ENCODE measurements at places on chromosomes 16 and 17. TPM values are rescaled to one million over a fixed set of nuclear protein-coding genes. Genes with fewer than 3 reads are reported as not detected.

The INCA1 gene
- total RNA-seq = 0.37 TPM

The KCNG4 gene
- not detected for total RNA-seq

The UTS2R gene
- total RNA-seq = 0.87 TPM

DNA sequence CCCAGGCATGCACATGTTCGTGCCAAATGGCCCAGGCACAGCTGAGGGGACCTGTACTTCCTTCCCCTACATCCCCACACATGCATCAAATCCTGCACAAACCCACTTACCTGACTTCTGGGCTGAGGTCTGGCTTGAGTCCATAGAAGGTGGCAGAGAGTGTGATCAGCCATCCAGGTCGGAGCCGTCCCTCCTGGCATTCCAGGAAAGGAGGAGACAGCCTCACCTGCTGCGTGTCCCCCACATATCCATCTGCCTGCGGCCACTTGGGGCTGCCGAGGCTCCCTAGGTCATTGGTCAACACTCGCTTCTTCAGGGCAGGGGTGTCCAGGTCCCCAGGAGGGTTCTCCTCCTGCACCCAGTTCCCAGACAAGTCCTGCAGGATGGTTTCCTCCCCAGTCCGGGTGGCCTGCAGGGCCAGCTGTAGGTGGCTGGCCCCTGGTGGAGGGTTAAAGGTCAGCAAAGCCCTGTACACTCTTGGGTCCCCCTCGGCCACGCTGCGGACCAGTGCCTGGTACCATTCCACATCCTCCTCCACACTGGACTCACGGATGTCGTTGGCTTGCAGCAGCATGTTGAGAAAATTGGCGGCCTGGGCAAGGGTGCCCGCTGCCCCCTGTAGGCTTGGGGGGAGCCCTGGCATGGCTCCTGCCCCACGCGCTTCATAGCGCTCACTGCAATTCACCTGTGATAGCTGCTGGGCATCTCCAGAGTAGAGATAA, 709 bp downstream of the GPR179 start:
- DNase-seq = peak; percentile 43

- no peak for DNase-seq
Observed at GRCh38 chr17:57145347-57145746, 60.3 kb downstream of the AKAP1 start.

- DNase-seq = no peak
Observed at GRCh38 chr16:69017036-69017783, 88.2 kb upstream of the HAS3 start.

DNA sequence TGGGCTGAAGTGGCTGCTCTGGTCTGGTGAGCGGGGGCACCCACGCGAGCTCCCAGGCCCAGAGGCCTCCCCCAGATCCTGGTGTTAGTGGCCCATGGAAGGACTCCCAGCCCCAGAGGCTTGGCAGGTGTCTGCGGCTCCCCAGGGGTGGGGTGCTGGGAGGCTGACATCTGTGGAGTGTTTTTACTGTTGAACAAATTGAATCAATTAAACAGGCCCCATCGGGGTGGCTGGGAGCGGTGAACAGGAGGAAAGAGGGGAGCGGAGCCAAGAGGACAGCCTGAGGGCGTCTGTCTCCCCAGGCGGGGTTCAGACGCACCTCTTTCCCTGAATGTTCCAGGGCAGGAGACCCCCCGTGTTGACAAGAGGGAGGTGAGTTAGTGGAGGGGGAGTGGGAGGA, 29.9 kb downstream of the ACTG1 start:
- peak; percentile 55 for DNase-seq

DNA sequence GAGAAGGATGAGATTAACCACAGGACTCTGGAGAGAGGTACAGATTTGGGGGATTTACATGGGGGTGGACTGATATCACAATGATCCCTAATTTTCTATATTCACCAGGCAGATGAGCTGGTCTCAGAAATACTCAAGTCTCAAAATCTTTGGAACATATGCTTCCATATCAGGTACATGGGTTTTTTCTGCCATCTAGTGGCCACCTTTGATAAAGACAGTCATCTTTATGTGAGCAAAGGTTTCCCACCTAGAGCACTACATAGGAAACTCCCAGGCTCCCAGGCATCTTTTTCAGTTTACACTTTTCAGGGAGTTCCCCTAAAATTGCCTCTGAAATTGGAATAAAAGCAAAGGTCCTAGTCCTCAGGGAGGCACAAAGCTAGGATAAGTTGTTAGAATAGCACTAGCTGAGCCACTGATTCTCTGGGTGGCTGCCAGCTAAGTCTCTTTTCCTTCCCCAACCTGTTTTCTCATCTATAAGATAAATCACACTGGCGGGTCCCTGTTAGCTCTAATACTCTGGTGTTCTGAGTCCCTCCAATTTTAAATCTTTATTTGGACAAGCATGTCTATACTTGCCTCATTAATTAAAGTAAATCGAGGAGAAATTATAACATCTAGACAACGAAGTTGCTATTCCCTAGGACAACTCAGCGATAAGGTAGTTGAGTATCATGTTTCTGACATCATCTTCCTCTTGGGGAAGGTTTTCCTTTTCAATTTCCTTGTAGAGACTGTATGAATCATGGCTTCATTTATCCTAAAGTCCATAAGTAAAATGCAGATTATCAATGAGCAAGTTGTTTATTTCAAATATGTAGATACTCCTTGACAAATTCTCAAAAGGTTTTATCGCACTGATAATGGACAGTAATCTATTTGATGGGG, 19.0 kb upstream of the MON1B start:
- DNase-seq = no peak

DNA sequence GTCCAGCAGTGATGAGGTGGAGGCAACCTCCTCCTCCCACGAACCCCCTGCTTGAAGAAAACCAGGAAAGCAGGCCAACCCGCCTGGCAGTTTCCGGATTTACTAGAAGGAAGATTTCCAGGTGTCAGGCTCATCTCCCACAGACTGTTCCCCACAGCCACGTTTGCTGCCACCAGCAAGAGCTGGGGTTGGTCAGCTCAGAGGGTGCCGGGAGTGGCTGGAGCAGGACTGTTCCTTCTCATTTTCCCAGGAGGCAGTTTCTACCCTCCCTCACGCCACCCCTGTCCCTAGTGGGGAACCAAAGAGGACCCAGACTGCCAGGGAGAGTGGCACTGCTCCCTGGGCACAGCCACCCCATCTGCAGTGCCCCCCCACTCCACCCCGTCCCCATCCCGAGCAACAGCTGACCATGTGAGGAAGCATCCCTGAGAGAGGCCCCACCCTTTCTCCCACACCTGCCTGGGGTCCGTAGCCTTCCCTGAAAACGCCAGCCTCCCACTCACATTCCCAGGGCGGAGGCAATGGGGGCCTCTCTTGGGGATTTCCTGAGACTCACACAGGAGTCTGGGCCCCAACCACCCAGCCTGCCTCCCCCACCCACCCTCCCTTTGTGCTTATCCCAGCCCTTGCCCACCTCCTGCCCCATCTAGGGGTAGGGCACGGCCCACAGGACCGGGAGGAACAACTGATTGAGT, 5.9 kb downstream of the KRT17 start:
- DNase-seq = no peak

DNA sequence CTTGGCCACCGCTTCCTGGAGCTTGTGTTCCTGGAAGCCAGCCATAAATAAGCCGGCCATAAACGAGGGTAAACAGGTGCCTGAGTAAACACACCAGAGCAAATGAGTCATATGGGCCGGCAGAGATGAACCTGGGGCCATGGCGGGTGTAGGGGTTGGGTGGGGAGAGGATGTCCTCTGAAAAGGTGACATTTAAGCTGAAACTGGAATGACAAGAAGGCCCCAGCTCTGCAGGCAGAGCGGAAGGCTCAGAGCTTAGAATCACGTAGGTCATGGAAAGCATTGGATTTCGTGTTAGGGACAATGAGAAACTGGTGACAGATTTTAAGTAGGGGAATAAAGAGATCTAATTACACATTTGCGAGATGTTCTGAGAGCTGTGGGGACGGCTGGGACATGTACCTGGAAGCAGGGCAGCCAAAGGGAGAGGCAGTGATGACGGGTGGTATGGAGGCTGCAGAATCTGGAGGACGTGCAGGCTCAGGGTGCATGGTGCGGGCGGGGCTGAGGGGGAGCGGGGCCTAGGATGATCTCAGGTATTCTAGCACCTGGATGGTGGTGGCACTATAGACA, 8.1 kb upstream of the DNASE1 start:
- peak; percentile 52 for DNase-seq

DNA sequence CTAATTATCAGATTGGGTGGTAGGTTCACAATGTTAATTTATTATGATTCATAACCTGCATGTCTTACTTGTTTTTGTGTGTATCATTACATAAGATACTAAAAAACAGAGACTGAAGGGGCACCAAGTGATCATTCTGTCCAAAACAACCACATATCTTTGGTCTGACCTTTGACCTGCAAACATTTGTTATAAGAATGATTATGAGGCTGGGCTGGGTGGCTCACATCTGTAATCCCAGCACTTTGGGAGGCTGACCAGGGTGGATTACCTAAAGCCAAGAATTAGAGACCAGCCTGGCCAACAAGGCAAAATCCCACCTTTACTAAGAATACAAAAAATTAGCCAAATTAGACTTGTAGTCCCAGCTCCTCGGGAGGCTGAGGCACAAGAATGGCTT, 116.4 kb downstream of the SPAG9 start:
- no peak for DNase-seq
